Left lung (tissue), 14 donors: ENCODE measurements at places on chromosomes 2 and 18. TPM values are rescaled to one million over a fixed set of nuclear protein-coding genes. Genes with fewer than 3 reads are reported as not detected.

GRCh38 chr2:31365834-31366505 lies 48.6 kb downstream of the XDH start:
- DNase-seq = no peak

CFC1 gene
- total RNA-seq = not detected

KCNG2 gene
- 0.20 TPM for total RNA-seq

GRCh38 chr2:33265584-33266338 lies 210.7 kb upstream of the RASGRP3 start:
- no peak for DNase-seq

UGT1A8 gene
- not detected for total RNA-seq
